ENCODE measurements at places on chromosomes 5 and 9.

DNA sequence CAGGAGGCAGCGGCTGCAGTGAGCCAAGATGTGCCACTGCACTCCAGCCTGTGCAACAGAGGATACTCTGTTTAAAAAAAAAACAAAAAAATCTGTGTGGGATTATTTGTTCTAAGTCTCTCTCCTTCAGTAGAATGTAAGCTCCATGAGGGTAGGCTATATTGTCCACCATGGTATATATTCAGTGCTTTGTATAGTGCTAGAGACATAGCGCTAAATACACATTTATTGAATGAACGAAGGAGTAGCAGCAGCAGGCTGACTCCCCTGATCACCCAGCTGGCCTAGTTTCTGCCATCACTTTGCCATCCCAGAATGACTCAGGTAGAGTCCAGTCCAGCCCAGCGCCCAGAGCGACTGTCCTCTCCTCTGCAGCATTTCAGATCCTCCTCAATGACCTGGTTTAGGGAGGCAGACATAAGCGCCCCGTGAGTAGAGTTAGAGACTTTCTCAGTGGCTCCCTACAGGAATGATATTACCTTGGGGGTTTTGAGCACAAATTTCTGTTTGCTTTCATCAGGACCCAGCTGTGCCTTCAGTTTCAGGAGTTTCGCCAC is 716 bp downstream of the HARS1 start:
- H3K36me3 ChIP-seq: peaks cover 6% of the 10 kb centered on the region
- peaks cover 17% of the 10 kb centered on the region for H3K4me1 ChIP-seq
- no peaks in the 10 kb centered on the region for H3K27me3 ChIP-seq
- DNase-seq: no peak

- H3K4me3 ChIP-seq: no peak overlapping the region
- no peaks in the 10 kb centered on the region for H3K27me3 ChIP-seq
- no peak overlapping the region for H3K27ac ChIP-seq
Measured at GRCh38 chr9:127773272-127773671, 5.2 kb downstream of the SH2D3C start.

GRCh38 chr9:20472342-20473045 is 149.8 kb downstream of the MLLT3 start:
- H3K27ac ChIP-seq: no peak overlapping the region
- H3K4me1 ChIP-seq: no peaks in the 10 kb centered on the region
- peaks cover under 1% of the 10 kb centered on the region for H3K27me3 ChIP-seq
- H3K36me3 ChIP-seq: no peaks in the 10 kb centered on the region

GRCh38 chr5:160119905-160120266 is 636 bp upstream of the PWWP2A start:
- H3K27ac ChIP-seq: peak overlapping the region; percentile 88
- DNase-seq: no peak
- H3K4me3 ChIP-seq: peak overlapping the region; percentile 94
- peaks cover 9% of the 10 kb centered on the region for H3K4me1 ChIP-seq

GRCh38 chr9:129291041-129291501 is 113.0 kb upstream of the IER5L start:
- H3K27me3 ChIP-seq: peaks cover 9% of the 10 kb centered on the region
- no peaks in the 10 kb centered on the region for H3K36me3 ChIP-seq
- peaks cover 5% of the 10 kb centered on the region for H3K4me1 ChIP-seq
- no peak overlapping the region for H3K4me3 ChIP-seq
- H3K27ac ChIP-seq: no peak overlapping the region

- H3K4me1 ChIP-seq: no peaks in the 10 kb centered on the region
- peaks cover 9% of the 10 kb centered on the region for H3K27me3 ChIP-seq
- no peak overlapping the region for H3K27ac ChIP-seq
Measured at GRCh38 chr5:133680830-133681565, 68.7 kb upstream of the FSTL4 start.

DNA sequence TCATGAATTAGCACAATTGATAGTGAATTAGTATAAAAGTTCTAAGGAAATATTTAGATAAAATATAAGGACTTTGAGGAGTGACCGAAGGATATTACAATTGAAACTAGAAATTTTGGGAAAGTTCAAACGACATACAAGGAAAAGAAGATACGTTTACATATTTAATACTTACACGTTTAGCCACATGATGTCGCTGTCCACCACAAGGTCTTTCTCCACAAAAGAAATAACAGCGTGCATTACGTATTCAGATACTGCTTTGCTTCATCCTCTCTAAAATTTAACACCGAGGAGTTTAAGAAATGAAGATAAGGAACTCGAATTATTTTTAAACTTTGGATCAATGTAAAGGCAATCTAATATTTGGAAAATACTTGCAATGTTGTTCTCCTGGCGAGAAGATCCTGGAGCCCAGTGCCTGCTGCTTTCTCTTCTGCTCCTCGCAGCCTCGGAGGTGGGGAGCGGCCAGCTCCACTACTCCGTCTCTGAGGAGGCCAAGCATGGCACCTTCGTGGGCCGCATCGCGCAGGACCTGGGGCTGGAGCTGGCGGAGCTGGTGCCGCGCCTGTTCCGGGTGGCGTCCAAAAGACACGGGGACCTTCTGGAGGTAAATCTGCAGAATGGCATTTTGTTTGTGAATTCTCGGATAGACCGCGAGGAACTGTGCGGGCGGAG is at the start of gene PCDHA3:
Gene PCDHA3 (plus strand): TSS at position 242 of the 678 bp plus-strand sequence.
- no peak for DNase-seq
- no peak within 1 kb of the TSS for H3K4me3 ChIP-seq

GRCh38 chr9:93288891-93289883 is 105.2 kb downstream of the WNK2 start:
- no peak overlapping the region for H3K4me3 ChIP-seq
- no peak for DNase-seq
- H3K36me3 ChIP-seq: no peaks in the 10 kb centered on the region
- H3K27me3 ChIP-seq: peaks cover 19% of the 10 kb centered on the region
- no peak overlapping the region for H3K27ac ChIP-seq

GRCh38 chr9:126956917-126957686 is 42.5 kb downstream of the RALGPS1 start:
- no peak for DNase-seq
- H3K4me1 ChIP-seq: peaks cover 23% of the 10 kb centered on the region
- no peak overlapping the region for H3K4me3 ChIP-seq
- H3K27ac ChIP-seq: no peak overlapping the region

GRCh38 chr5:102223542-102224477 is 72.3 kb downstream of the SLCO4C1 start:
- peaks cover 2% of the 10 kb centered on the region for H3K27me3 ChIP-seq
- no peak overlapping the region for H3K4me3 ChIP-seq
- H3K4me1 ChIP-seq: no peaks in the 10 kb centered on the region
- no peak overlapping the region for H3K27ac ChIP-seq
- peak; percentile 5 for DNase-seq
- H3K36me3 ChIP-seq: no peaks in the 10 kb centered on the region

- no peak overlapping the region for H3K4me3 ChIP-seq
- H3K27me3 ChIP-seq: peaks cover 12% of the 10 kb centered on the region
- no peaks in the 10 kb centered on the region for H3K4me1 ChIP-seq
- no peaks in the 10 kb centered on the region for H3K36me3 ChIP-seq
- DNase-seq: no peak
Measured at GRCh38 chr9:6243746-6244145, 28.1 kb downstream of the IL33 start.

DNA sequence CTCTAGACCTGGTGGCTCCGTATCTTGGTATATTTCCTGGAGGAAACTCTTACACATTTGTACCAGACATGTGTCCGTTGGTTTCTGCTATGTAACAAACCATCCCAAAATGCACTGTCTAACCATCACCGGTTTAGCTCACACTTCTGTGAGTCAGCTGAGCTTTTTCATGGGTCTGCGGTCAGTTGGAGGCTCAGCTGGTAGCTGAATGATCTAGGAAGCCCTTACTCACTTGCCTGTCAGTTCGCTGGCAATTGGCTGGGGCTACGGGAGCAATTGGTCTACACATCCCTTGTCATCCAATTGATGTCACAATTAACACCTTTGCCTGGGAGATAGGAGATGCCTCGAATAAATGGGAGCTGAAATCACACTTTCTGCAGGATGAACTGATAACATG is 11.6 kb upstream of the WHRN start:
- no peak overlapping the region for H3K4me3 ChIP-seq
- no peak overlapping the region for H3K27ac ChIP-seq
- H3K36me3 ChIP-seq: peaks cover 2% of the 10 kb centered on the region
- H3K4me1 ChIP-seq: peaks cover 13% of the 10 kb centered on the region
- H3K27me3 ChIP-seq: peaks cover 13% of the 10 kb centered on the region
- no peak for DNase-seq

GRCh38 chr5:15737871-15738664 is 238.1 kb downstream of the FBXL7 start:
- DNase-seq: no peak
- no peak overlapping the region for H3K27ac ChIP-seq
- no peak overlapping the region for H3K4me3 ChIP-seq
- no peaks in the 10 kb centered on the region for H3K4me1 ChIP-seq

DNA sequence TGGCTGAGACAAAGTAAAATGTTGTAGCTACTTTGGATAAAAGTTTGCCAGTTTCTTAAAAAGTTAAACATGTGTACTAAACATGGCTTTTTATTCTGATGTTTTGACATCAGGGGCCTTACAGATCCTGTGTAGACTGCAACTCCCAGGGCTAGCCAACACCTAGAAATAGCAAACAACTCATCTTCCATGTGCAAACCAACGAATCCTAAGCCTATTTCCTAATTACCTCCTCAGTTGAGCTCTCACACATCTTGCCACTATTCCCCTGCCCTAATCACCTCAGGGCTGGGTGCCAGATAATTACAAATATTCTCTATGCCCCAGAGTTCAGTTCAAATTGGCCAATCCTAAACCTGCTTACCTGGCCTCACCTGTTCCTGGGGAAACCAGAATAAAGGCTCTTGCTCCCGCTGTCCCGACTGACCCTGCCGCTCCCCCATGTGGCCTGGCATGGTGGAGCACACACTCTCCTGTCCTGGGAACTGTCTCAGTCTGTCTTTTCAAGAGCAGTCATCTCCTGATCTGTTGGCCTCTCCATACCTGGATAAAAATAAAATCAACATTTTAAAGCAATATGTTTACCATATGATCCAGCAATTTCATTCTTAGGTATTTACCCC is 37.1 kb upstream of the FAM169A start:
- no peaks in the 10 kb centered on the region for H3K36me3 ChIP-seq
- H3K4me3 ChIP-seq: no peak overlapping the region
- no peak for DNase-seq
- no peaks in the 10 kb centered on the region for H3K27me3 ChIP-seq

DNA sequence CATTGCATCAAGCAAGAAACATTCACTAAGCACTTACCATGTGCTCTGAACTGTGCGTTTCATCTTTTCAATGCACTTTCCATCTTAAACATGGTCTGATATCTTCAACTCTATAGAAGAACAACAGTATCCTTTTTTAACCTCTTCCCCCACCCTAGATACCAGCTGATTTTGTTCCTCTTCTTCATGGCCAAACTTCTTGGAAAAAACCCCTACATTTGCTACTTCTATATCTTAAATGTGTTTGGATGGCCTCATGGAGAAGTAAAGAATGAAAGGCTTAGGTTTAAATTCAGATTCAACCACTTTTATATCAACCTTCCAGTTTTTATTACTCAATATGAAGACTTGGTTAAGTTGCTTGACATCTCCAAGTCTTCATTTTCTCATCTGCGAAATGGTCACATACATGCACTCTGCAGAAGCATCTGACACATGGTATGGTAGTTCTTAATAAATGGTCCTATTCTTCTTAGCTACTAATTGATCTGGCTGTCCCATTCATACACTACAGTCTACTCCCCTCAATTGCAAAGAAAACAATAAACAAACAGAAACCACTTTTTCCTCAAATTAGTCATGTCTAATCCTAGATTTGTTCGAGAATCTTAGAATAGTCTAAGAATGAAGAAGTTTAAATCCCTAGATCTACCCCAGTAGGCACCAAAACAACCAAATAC is 59.4 kb downstream of the FYB1 start:
- no peak overlapping the region for H3K4me3 ChIP-seq
- H3K27me3 ChIP-seq: peaks cover 9% of the 10 kb centered on the region
- H3K36me3 ChIP-seq: no peaks in the 10 kb centered on the region
- no peak for DNase-seq
- peaks cover 5% of the 10 kb centered on the region for H3K4me1 ChIP-seq

Data from memory B cell (primary cell).